Glutamatergic neuron (in vitro differentiated cells): ENCODE measurements at places on chromosomes 12 and 14. TPM values are rescaled to one million over a fixed set of nuclear protein-coding genes. Genes with fewer than 3 reads are reported as not detected.

- no peak overlapping the region for H3K27ac ChIP-seq
- H3K27me3 ChIP-seq: peaks cover 8% of the 10 kb centered on the region
- H3K36me3 ChIP-seq: no peaks in the 10 kb centered on the region
- H3K4me1 ChIP-seq: peaks cover 15% of the 10 kb centered on the region
- H3K4me3 ChIP-seq: peak overlapping the region; percentile 82
- DNase-seq: peak; percentile 62
Measured at GRCh38 chr12:65822732-65823512, 1.4 kb upstream of the HMGA2 start.

The TMEM19 gene
- 13.7 TPM for total RNA-seq

DNA sequence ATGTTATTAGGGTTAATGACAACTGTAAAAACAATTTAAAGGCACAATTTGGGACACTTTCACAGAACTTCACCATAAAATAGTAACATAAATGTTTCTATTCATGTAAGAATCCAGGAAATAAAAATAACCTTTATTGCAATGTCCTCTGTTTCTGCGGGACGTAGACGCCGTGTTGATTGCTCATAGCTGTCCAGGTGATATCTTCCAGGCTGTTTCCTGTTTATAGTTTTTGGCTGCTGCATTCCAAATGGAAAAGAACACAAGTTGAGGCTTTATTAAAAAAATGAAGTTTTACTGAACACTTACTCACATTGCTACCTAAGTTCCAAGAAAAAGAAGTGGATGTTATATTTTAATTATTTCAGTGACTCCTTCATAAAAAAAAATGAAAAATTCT, 58.6 kb downstream of the ABCC9 start:
- DNase-seq: no peak
- no peak overlapping the region for H3K4me3 ChIP-seq
- H3K27ac ChIP-seq: no peak overlapping the region
- H3K27me3 ChIP-seq: no peaks in the 10 kb centered on the region
- H3K4me1 ChIP-seq: no peaks in the 10 kb centered on the region
- H3K36me3 ChIP-seq: no peaks in the 10 kb centered on the region

The SYNE3 gene
- total RNA-seq: 7.1 TPM
